Fibroblast of skin of right quadriceps (primary cell): ENCODE measurements at places on chromosomes 3 and 15.

GRCh38 chr3:61452535-61453090, 108.8 kb upstream of the PTPRG start:
- DNase-seq, result peak; percentile 82

DNA sequence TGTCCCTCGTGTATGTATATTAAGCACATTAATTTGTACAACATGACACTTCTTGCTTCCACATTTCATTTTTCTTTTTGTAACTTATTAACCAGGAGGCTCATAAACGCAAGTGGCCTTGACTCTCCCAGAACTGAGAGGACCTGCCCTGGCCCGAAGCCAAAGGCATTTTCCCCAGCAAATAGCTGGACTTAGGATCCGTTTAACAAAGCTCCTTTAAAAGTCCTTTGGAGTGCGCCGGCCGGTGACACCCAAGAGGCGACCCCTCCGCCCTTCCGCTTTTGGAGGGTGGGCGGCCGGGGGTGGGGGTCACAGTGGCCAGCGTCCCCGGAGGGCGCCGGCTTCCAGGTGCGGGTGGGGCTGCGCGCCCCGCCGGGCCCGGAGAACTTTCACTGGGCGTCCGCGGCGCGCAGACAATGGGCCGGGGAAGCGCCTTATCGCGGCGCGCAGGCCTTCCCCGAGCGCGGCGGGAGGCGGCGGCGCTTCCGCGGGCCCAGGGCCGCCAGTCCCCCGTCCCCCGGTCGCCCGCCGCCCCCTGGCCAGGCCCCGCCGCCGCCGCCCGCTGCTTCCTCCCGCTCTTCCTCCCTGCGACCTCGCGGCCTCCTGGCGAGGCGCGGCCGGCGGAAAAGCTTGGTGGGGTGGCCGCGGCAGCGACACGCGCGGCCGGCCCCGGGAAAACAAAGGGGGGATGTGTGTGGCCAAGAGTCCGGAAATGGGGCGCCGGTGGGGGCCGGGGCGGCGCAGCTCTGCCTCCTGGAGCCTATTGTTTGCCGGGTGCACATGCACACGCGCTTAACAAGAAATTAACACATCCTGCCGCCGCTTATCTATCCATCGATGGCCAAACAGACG, 613.4 kb downstream of the MCTP2 start:
- DNase-seq, result peak; percentile 20

DNA sequence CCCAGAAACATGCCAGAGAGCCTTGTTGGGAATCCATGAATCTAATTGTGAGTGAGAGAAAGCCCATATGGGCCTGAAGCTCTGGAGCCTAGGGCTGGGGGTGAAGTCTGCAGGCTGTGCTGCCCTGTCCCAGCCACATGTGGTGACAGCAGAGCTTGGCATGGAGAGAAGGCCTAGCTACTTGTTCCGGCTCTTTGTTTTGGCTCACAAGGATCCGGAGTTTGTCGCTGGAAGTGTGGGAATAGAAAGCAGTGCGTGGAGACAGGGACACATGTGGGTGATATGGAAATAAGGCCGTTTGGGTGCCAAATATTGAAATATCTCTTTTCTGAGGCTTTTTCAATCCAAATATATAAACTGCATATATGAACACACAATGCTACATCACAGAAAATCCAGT, 78.2 kb downstream of the CLSTN2 start:
- DNase-seq, result no peak

DNA sequence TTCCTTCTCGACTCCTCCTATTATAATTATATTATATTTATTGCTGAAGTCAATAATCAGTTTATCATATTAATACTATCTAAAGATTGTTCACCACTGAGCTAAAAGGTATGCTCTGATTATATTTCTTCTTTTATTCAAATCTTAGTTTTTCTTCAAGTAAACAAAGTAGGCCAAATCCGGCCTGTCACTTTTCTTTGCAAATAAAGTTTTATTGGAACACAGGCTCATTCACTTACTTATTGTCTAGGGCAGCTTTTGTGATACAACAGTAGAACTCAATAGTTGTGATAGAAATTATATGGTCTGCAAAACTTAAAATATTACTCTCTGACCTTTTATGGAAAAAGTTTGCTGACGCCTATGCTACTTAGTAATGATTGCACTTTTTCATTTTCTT, 92.4 kb upstream of the DNAJC19 start:
- DNase-seq, result no peak

DNA sequence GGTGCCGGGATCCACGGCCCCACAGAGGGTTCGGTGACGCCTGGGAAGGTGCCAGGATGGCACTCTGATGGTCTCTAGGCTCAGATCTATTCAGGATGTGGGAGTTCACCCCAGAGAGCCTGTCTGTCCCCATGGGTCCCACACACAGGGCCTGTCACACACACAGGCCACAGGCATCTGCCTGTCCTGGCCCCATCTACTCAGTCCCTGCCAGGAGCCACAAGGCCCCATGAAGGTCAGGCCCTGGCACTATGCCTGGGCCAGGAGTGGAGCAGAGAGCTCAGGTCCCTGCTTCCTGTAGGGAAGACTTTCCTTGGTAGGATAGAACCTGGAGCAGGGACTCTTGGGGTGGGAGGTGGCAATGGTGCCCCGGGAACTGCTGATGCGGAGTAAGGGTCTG, 49.0 kb upstream of the FURIN start:
- DNase-seq, result no peak

DNA sequence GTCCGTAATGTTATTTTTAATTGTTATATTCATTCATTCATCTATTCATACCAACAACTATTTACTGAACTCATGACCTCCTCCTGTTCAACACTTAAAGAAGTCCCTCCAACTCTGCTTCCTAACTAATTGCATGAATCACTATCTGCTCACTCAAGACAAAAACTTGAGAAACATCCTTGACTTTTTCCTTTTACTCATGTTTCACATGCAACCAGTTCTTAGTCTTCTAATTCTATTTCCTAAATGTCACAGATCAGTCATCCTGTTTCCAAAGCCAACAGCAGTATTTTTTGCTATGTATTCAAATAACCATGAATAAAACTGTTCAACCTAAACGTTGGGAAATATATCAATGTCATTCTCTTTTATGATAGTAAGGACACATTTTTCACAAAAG, 124.6 kb upstream of the GBE1 start:
- peak; percentile 61 for DNase-seq

DNA sequence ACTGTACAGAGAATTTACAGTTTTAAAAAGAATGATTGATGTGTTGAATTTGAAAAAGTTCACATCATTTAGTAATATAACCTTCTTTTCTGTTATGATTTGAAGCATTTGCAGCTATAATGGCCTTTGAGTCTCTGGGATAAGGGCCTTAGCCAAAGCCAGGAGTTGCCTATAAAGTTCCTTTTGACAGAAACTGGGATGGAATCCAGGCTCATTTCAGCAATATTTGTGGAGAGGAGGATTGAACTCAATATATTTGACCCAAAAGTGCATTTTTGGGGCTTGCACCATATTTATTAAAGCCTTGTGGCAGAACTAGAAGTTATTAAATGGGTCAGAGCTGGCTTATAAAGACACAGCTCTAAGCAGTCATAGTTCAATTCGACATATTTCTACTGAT, 348.7 kb upstream of the EPHA3 start:
- DNase-seq, result peak; percentile 8

- DNase-seq, result peak; percentile 89
Measured at GRCh38 chr15:66747886-66748707, 46.1 kb downstream of the SMAD6 start.

DNA sequence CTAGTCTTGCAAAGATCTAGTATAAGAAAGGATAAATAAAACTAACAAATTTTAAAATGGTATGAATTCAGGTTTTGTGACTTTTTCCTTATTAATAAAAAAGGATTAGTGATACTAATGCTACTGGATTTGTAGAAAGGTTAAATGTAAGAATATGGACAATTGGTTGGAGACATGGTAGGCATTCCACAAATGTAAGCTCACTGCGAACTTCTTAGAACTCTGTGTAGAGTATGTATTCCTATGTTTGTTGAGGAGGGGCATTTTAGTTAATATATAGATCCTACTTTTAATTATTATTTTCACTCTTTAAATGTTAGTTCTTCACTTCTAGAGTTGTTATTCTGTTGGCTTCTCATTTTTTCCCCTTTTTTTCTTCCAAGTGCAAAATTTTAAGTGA, 414.3 kb downstream of the RBMS3 start:
- no peak for DNase-seq

DNA sequence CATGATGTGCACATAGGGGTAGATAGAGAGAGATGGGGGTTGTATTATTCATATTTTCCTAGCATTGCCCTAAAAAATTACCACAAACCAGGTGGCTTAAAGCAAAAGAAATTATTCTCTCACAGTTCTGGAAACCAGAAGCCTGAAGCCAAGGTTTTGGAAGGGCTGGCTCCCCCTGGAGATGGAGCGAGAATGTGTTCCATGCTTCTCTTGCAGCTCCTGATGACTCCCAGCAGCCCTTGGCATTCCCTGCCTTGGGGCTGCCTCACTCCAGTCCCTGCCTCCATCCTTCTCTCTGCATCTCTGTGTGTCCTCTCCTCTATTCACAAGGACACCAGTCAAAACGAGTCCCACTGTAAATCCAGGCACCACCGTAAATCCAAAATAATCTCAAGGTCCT, 91.5 kb upstream of the FAM174B start:
- no peak for DNase-seq

- DNase-seq, result peak; percentile 78
Measured at GRCh38 chr3:81451611-81452010, 309.8 kb downstream of the GBE1 start.

DNA sequence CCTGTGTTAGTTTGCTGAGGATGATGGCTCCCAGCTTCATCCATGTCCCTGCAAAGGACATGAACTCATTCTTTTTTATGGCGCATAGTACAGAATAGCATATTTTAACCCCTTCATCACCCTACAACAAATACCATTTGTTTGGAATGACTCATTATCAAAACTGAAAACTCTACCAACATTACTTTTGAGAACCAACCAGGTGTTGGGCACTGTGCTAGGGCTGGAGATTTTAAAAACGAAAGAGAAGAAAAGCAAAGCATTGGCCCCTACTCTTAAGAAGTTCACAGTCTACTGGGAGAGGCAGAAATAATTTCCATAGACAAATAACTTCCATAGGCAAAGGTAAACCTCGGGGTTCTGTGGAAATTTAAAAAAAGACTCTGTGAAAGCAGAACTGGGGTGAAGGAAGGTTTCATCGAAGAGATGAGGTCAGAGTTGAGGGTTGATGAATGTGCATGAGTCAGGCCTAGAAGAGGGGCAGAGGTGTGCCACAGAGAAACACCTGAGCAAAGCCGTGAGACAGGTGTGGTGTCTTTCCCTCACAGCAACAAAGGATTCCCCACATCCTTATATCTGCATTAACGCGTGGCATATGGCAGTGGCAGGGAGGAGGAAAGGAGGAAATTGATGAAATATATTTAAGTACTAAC, 51.0 kb downstream of the MCF2L2 start:
- no peak for DNase-seq

- DNase-seq, result no peak
Measured at GRCh38 chr15:82554351-82554750, 14.1 kb upstream of the RPS17 start.

DNA sequence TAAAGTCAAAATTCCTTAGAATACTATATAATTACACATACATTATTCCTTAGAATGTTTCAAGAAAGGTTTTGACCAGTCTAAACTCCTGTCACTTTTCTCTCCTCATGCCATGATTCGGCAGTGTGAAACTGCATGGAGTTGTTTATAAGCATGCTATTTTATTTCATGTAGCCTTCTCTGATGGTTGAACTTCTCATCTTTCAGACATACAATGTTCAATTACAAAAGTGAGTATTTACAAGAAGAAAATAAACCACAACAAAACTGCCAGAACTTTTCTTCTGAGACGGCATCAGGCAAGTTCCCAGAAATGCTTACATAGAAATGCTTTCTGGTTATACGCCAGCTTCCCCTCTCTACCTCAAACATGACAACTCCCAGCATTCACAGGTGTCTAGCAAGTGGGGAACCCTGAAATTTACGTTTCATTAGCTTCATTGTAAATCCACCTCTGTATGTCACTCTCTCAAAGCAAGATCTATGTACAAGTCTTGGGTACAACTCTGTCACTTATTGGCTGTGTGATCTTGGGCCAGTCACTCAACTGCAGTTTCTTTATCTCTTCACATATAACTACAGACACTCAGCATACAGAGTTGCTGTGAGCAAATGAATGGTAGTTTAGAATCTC, 42.7 kb downstream of the HDGFL3 start:
- no peak for DNase-seq

GRCh38 chr3:8619548-8619947, 25.1 kb downstream of the SSUH2 start:
- peak; percentile 77 for DNase-seq

DNA sequence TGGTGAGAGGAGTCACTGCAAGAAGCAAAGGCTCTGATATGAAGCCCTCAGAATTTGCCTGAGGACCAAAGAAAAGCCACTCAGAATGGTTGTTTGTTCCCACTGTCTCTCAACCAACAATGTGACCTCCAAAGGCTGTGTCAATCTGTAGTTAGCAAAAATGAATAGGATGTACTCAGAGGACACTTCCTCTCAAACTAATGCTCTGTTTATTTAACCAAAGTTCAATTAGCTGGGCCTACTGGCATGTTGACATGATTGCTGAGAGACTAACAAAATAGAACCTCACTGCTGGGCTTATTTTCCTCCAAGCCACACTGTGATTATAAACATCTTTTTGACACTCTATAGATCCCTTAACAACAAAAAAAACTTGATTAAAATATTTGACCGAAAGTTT, 522.5 kb downstream of the OCA2 start:
- DNase-seq, result no peak

GRCh38 chr3:11634081-11634635, 9.6 kb downstream of the VGLL4 start:
- DNase-seq, result no peak

DNA sequence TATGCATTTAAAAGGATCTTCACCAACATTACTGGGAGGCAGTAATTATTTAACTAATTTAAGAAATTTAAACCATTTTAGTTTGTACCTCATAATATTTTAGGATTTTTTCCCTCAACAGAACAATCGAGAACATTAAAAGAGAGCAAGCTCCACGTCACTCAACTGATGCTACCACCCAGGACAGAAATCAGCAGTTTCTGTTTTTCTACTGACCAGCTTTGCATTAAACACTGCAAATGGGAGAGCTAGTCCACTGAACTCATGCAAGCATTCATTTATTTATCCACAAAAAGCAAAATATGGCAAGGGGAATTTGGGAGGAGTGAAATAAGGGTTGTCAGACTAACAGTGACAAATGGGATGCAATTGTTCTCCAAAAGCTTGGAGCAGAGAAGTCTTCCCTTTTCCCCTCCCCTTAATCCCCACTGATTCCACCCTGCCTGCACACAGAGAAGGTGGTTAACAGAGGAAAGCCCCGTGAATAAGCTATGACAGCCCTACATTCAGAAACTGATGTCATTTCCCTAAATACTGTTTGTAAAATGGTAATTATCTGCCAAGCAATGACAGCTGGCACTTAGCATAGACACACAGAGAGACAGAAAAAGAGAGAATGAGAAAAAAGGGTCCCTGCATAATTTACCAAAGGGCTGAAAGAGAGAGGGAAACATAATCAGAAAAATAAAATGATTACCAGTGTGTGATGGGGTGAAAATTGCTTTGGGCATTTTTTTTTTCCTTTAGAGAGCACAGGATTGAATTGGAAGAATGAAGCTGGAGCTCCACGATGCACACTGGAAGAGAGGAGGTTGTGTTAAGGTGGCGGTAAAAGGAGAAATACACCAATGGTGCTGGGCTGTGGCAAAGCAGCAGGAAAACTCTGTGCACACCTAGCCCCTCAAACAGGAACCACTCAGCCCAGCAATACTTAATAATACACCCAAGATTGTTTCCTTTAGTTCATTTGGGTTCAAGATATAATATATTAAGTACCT, 777.4 kb downstream of the TUSC7 start:
- DNase-seq, result no peak

GRCh38 chr15:79608066-79608864, 176.1 kb downstream of the MINAR1 start:
- DNase-seq, result no peak
